ENCODE measurements at places on chromosomes 2 and 18.

DNA sequence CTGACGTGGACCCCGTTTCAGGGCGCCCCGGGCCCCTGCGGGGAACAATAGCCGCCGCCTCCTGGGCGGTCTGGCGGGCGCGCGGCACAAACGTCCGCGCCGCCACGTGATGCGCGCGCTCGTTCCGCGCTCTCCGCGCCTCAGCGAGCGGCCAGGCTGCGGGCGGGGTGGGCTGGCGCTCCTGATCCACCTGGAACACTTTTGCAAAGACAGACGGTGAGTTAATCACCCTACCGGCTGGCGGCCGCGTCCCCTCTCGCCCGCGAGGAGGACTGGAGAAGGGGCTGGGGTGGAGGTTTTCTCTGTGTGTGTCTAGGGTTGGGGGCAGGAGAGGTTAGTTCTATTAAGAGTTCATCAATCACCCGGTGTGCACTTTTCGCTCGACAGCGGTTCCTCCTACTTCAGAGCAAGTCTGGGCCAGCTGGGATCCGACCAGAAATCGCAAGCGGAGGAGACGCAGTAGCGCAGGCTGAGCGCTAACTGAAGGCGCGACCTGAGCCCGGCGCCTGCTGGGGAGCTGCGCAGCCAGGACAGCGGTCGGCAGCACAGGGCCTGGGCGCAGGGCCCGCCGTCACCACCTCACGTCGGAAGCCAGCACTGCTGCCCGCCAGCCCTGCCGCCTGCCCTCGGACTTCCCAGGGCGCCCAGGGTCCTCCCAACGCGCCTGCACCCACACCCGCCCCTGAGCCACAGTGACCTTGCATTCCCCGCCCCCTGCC, 10.3 kb upstream of the HOXD1 start:
- no peak for DNase-seq

GRCh38 chr2:205789906-205790305, 107.6 kb downstream of the NRP2 start:
- DNase-seq: no peak

DNA sequence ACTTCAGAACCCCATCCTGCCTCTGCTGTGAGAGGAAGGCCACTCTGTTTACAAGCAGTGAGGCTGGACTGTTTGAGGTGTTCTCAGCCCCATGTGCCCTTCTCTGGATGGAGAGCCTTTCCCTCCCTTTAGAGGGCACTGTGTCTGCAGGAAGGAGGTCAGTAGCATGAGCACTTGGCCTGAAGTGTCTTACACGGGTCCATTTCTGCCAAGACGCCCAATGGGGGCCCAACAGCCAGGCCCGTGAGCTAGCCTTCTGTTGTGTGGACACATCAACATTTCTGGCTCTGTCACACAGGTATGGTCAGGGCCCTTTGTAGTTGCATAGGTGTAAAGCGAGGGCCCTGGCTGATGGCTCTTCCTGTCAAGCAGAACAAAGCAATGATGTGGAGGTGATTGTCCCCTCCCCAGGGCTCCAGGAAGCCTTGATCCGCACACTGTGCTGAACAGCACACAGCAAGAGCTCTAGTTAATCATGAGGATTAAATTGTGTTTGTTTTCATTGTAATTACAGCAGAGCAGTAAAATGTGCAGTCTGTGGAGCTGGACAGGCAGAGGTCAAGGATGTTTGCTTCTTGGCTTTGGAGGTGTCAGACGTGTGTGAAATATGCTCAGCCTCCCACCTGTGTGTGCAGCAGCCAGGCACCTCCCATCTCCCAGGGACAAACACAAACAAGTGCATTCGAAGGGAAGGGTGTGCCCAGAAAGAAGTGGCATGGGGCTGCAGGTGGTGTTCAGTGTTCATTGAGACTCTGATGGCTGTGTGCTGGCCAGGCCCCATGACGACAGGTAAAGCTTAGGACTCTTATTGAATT, 132.1 kb downstream of the SH3RF3 start:
- no peak for DNase-seq

DNA sequence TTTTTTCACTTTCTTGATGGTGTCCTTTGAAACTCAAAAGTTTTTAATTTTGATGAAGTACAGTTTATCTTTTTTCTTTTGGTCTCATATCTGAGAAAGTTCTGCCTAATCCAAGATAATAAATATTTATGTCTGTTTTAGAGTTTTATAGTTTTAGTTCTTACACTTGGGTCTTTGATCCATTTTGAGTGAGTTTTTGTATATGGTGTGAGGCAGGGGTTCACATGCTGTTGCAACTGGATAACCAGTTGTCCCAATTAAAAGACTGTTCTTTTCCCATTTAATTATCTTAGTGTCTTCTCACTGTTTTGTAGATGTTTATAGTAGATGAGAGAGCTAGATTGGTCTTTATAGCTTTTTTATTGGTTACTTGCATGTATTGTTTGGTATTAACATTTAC, 43.6 kb downstream of the TET3 start:
- DNase-seq: no peak

GRCh38 chr18:55246278-55246677, 287.0 kb upstream of the CCDC68 start:
- DNase-seq: no peak

DNA sequence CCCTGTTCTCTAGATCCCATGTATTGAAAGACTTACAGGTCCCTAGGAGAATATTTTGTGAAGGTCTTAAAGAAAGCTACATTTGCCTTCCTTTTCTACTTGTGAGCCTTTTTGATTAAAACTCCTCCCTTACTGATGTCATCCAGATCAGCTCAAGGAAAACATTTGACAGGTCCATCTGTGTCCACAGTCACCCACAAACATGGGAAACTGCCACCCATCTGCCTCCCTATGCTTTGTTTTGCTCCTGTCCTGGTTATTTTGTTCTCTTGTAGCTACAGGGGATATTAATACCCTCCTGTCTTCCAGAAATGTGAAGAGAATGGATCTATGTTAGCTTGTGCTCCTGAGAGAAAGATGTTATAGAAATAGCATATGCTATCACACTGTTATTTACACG, 203.6 kb upstream of the GALNT5 start:
- no peak for DNase-seq

DNA sequence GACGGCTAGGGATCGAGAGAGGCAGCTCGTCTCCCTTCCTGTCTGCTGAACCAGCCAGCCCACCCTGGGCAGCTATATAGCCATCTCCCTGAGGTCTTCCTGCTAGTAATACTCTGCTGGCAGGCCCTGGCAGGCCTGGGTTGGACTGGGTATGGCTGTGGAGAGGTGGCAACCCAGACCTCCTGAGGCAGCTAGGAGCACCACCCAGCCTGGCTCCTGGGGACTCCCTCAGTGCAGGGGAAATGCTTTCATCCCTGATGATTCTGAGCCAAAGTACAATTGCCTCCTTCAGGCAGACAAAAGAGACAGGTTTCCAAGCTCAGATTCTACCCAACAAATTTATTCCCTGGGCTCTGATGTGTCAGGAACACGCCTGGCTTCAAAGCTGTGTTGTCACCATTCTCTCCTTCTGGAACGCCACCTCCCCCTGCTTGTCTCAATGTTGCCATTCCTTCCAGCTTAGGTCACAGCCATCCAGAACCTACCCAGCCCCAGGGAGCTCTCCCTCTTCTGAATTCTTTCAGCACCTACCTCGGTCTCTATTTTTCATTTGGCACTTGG, 4.7 kb upstream of the DNAJB2 start:
- DNase-seq: no peak

DNA sequence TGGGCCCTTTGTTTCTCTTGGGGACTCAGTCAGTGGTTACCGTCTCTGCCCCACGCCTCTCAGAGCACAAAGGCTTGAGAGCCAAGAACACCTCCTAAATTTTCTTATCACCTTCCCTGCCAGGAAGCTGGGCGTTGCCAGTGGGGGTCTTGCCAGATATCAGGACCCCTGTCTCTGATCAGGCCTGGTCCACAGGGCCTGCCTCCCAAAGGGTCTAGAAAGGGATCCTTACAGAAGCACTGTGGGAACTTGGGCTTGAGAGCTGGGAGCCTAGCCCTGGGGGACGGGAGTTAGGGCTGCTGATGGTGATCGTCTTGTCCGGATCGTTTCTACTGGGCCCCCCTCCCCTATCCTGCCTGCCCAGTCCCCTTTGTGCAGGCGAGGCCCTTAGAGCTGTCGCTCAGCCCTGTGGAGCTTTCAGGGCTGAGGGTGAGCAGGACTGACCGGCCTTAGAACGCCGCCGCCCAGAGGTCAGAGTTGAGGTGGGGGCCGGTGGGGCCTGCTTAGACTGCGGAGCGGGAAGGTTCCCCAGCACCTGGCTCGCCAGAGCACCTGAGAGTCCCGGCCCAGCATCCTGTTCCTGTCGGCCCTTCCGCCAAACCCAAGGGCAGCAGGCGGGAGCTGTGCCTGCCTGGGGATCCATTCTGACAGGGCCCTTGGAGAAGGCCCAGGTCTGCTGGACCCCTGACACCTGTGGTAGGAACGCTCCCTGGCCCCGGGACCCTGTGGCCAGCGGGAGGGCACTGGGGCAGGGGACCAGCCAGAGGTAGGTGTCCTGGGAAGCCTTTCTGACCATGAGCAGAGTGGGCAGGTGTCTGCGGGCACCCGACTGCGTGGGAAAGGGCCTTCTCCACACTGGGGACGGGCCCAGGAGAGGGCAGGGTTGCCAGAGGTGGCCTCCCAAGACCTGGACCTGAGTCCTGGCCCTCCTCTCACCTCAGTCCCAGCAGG, 956 bp downstream of the ESPNL start:
- no peak for DNase-seq

- DNase-seq: no peak
Observed at GRCh38 chr2:126898636-126899035, at the start of gene TEX51. TEX51 (plus strand) TSS chr2:126898890; CDS start chr2:126898919, 29 bp downstream.

DNA sequence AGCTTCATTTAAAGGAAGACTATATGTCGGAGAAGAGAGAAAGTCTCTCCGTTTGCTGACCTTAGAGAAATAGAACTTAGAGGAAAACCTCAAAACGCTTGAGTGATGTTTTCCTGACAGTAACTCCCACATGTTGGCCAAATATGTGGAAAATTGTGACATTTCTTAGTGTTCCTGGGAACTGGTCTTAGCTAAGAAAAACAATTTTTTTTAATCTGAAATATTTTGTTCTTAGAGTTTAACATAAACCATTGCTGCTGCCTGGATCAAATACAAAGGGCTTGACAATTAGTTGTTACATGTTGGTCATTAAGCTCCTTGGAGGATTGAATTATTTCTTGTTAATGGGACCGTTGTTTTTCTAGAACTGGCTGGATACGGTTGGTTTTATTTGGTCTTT, 16.3 kb downstream of the DYNC2LI1 start:
- DNase-seq: no peak

GRCh38 chr2:54518430-54518829, 62.3 kb downstream of the SPTBN1 start:
- no peak for DNase-seq

GRCh38 chr18:5997361-5997760, 102.0 kb upstream of the TMEM200C start:
- no peak for DNase-seq

GRCh38 chr2:218013289-218013688, 10.5 kb upstream of the TNS1 start:
- DNase-seq: no peak
